ENCODE measurements at places on chromosomes 4 and X. TPM values are rescaled to one million over a fixed set of nuclear protein-coding genes. Genes with fewer than 3 reads are reported as not detected.

The TMEM165 gene
- total RNA-seq, result 112 TPM

GRCh38 chr4:47737326-47737725 is 100.5 kb downstream of the CORIN start:
- DNase-seq, result no peak

DNA sequence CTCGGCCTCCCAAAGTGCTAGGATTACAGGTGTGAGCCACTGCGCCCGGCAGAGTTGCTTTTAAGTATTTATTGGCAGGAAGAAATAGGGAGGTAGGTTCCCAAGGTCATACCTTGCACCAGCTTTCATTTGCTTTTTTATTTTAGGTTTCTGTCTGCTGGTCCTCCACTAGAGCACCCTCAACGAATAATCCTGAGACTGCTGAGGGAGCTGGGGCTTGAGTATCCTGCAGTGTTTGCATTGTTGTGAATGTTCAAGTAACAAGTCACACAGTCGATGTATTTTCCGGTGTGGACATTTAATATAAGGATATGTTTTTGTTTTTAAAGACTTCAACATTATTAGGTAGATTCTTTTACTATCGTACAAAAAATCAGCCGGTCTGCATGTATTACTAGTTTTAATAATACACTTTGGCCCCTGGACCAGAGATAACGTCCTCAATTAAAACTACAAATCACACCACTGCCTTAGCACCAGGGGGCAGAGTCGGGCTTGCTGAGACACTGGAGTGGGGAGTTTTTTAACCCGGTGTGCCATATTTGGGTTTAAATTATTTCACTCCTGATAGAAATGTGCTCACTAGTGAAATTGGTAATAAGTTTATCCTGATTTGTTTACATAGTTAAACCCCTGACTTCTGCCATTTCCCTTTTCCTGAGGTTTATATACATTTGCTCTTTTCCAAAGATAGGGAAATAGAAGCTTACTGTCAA is 11.6 kb downstream of the SMIM20 start:
- no peak for DNase-seq

- no peak for DNase-seq
Observed at GRCh38 chr4:42361456-42361855, 35.8 kb upstream of the SHISA3 start.

- DNase-seq, result no peak
Observed at GRCh38 chr4:3445111-3445820, 3.5 kb downstream of the HGFAC start.

GRCh38 chr4:143396695-143397094 is 60.0 kb downstream of the GAB1 start:
- no peak for DNase-seq

The GPR34 gene
- not detected for total RNA-seq

The IL2RG gene
- not detected for total RNA-seq

GRCh38 chr4:123068081-123068480 is 145.7 kb upstream of the NUDT6 start:
- no peak for DNase-seq

The SSX2B gene
- not detected for total RNA-seq

The WAS gene
- 0.47 TPM for total RNA-seq

DNA sequence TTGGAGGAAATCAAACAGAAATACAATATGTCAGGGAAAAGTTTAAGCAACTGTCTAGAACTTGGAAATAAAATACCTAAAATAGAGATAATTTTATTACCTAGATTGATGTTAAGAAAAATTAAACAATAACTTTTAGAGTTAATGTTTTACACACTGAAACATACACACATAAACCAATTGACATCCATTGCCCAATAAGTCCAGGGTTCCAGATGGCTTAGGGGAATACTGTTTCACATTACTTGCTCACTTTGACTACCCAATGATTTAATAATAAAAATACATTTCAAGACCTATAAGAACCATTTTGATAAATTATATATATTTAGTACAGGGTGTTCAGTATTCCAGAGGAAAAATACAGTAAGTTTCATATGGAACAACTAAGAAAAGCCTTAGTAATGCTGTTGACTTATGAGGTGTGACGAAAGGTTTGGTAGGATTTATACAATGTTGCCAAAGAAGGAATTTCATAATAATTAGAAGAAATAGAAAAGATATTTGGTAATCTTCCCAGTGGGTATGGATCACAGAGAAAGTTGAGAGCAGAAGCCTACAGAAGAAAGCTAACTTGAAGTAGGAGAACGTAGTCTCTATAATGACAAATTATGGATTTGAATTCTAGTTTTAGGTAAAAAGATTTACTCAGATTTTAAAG is 23.0 kb upstream of the UGT2B4 start:
- no peak for DNase-seq

GRCh38 chr4:76498550-76498949 is 63.5 kb downstream of the SHROOM3 start:
- DNase-seq, result no peak

The KIF4A gene
- total RNA-seq, result 30.6 TPM

DNA sequence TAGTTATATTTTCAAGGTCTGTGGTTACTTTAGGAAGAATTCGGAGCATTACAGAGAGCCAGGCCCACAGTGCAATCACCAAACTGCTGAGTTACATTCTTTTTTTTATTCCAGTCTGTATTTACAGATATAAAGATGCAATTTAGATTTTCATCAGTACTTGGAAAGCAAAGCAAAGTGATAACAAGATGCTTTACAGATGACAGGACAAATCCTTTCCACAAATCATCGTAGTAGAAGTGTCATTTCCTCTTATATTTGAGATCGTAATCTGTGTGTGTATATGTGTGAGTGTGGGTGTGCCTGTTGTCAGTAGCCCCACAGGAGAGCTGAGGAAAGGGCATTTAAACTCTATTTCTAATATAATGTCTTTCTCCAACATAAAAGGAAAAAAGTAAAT is 1893.7 kb downstream of the STIM2 start:
- no peak for DNase-seq

The MAGEA9B gene
- total RNA-seq, result 0.93 TPM

The SAGE1 gene
- 6.9 TPM for total RNA-seq

GRCh38 chr4:79292008-79292407 is 33.9 kb downstream of the NAA11 start:
- no peak for DNase-seq

GRCh38 chr4:89939546-89939945 is 44.9 kb downstream of the MMRN1 start:
- no peak for DNase-seq
